Cortex of kidney (tissue), 1 donor: ENCODE measurements at places on chromosomes 1 and 21.

DNA sequence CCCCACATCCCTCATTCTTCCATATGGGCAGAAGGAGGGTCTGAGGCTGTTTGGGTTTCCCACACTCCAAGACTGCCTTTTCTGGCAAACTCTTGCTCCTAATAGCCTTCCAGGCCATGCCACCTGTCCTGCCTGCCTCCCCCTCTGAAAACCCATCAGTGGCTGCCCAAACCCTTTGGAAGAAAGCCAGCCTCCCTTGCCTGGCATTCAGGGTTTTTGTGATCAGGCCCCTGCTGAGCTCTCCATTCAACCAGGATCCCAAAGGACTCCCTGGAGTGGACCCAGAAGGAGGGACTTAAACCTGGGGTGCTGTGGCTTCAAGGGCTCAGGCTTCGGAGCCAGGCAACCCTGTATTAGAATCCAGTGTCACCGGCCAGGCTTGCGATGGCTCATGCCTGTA lies 4.2 kb upstream of the GUCA2A start:
- no peak for DNase-seq

- DNase-seq: no peak
Measured at GRCh38 chr1:52916241-52916975, 5.1 kb downstream of the ECHDC2 start.

DNA sequence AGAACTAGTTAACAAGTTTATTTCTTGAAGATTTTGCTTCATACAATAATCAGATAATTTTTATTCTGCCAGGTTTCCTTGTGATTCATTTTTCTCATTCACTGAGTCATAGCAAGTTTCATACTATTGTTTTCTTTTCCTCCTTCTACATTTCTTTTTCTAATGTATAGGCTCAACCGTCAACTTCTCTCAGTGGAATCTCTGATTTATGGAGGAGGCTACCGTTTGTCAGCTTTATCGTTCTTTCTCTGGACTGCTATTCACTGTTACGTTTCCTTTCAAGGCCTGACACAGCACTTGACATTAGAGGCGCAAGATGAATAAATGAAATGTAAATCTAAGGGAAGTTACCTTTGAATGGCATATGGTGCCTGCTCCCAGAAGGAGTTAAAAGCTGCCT lies 284.3 kb upstream of the NR5A2 start:
- no peak for DNase-seq

GRCh38 chr1:206479183-206480125 lies 9.2 kb downstream of the IKBKE start:
- no peak for DNase-seq

- DNase-seq: no peak
Measured at GRCh38 chr21:45390831-45391742, 13.9 kb upstream of the COL18A1 start.
